Effector CD4-positive, alpha-beta T cell (primary cell): ENCODE measurements at places on chromosomes 7 and 10.

DNA sequence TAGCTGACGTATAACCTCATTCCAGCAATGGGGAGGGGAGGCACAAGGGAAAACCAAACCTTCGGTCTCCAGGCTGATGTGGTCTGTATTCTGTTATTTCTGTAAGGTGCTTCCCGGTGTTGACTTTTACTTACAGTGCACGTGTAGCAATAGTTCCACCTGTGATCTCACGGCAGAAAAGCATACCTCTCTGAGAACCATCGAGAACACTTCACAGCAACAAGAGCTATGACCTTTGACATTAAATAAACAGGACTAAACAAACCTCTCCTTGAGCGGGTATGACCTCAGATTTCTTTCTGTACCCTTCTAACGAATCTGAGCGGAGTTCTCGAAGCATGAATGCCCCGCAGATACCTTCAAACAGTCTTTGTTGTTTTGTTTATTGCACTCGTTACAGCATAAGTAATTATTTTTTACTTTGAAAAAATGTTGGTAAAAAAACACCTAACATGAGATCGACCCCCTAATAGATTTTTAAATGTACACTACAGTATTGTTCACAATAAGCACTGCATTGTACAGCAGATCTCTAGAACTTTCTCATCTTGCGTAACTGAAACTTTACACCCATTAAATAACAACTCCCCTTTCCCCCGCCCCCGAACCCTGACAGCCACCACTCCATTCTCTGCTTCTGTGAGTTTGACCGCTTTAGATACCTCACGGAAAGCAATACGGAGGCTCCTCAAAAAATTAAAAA, 282.3 kb downstream of the GATA3 start:
- DNase-seq = no peak

- DNase-seq = no peak
Measured at GRCh38 chr7:66443946-66444345, 184.7 kb upstream of the KCTD7 start.

DNA sequence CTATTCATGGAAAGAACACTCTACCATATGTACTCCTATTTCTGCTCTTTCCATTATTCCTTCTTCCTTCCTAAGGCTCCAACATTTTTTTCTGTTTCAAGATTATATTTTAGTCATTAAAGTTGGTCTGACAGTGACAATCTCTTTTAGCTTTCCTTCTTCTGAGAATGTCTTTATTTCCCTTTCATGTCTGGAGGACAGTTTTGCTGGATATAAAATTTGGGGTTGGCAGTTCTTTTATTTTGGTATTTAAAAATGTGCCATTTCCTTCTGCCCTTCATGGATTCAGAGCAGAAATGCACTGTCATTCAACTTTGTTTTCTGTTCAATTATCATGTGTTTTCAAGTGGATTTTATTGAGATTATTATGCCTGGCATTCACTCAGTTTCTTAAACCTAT, 53.1 kb downstream of the VSTM4 start:
- DNase-seq = no peak

GRCh38 chr10:15325944-15326284, 45.2 kb downstream of the FAM171A1 start:
- no peak for DNase-seq
